ENCODE measurements at places on chromosomes 4 and X.

GRCh38 chr4:72886602-72887001 lies 182.9 kb downstream of the COX18 start:
- no peak for DNase-seq

- DNase-seq: no peak
These were observed 64.4 kb downstream of the RPS6KA6 start for GRCh38 chrX:84123585-84123984.

GRCh38 chr4:17646693-17647092 lies 32.3 kb downstream of the MED28 start:
- DNase-seq: no peak

DNA sequence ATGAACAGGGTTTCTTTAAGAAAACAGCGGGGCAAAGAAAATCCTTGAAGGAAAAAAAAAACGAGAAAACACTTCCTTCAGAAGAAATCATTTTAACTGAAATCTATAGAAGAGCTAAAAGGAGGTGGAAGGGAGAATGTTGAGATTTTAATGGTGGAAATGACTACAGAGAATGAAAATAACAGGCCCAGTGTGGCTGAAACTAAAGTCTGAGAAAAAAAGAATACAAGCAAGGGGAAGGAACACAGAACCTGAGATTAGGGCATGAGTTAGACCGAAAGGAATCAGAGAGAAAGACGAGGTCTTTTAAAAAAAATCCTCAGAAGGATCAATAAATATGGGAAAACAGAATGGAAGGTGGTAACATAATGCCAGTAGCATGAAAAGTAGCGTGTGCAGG lies 1230.0 kb upstream of the TENM3 start:
- no peak for DNase-seq

DNA sequence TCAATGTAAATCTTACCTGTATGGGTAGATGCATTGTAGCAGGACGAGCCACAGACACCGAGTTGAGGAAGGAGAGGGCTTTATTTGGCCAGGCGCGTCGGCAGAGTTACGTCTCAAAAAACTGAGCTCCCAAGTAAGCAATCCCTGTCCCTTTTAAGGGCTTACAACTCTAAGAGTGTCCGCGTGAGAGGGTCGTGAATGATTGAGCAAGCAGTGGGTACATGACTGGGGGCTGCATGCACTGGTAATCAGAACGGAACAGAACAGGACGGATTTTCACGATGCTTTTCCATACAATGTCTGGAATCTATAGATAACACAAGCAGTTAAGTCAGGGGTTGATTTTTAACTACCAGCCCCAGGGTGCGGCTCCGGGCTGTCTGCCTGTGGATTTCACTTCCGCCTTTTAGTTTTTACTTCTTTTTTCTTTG lies 524.9 kb upstream of the HTR2C start:
- DNase-seq: no peak

GRCh38 chr4:21952549-21952948 lies 4.0 kb upstream of the KCNIP4 start:
- DNase-seq: no peak

- DNase-seq: no peak
These were observed 61.4 kb downstream of the HTRA3 start for GRCh38 chr4:8330821-8331574.

- no peak for DNase-seq
These were observed 213.1 kb upstream of the FAT1 start for GRCh38 chr4:186936496-186937375.

- no peak for DNase-seq
These were observed 81.1 kb downstream of the ATP11C start for GRCh38 chrX:139851730-139852129.

DNA sequence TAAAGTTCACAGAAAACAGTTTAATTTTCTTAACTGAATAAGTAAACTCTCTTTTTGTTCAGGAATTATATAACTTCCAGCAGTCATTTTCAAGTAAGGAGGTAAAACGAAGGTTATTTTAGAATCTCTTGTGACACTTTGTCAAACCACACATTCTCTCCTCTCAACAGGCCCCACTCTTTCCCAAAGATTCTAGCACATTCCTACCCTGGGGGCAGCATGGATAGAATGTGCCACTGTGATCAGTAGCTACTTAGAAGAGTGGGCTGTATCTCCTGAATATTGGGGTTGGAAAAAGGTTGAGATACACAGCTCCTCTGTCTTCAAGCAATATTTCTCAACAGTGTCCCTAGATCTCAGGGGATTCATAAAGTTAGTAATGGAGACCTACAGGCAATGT lies 157.6 kb downstream of the EMCN start:
- no peak for DNase-seq

DNA sequence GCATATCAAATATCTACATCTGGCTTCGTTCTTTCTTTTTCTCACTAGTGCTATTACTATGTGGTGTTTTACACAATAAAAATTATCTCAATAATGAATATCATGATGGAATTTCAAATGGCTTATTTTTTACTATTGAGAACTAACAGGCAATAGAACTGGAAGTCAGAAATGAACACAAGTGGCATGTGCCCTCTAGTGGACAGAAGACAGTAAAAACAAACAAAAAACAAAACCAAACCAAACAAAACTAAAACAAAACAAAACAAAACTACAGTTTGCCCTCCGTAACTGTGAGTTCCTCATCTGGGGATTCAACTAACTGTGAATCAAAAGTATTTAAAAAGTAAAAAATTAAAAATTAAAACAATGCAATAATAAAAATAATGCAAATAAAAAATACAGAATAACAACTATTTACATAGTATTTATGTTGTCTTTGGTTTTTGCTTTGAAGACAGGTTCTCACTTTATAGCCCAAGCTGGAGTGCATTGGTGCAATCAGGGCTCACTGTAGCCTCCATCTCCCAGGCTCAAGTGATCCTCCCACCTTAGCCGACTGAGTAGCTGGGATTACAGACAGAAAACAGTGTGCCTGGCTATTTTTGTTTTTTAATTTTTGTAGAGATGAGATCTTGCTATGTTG lies 195.6 kb upstream of the TACR3 start:
- DNase-seq: no peak

GRCh38 chrX:6325437-6325836 lies 96.8 kb upstream of the NLGN4X start:
- no peak for DNase-seq

DNA sequence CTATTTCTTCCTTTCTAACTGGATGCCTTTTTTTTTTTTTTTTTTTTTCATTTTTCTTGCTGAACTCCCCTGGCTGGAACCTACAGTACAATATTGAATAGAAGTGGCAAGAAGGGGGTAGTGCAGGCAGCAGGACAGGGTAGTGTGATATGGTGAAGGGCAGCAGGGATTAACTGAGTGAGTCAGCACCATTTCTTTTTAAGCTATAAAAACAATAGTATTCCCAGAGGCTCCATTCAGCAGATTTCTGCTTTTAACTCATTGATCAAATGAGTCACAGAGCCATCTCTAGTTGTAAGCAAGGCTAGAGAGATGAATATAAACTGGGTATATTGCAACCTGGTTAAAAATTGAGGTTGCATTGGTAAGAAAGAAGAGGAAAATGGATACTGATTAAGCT lies 53.6 kb upstream of the SETD7 start:
- no peak for DNase-seq

DNA sequence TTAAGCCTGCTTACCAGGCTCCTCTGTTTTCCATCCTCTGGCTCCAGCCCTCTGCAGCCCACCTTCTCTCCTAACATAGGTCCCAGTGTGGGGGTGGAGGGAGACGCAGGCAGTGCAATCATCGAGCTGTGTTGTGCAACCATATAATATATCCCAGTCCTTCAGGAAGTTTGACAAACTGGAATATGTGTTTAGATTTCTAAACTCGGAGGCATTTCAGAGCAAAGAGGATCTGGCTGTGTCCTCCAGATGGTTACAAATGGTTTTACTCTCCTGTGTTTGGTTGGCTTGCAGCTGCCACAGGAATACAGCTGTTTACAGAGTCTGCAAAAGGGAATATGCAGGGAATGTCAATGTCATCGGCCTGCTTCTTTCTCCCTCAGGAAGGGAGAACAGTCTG lies 195.3 kb upstream of the LNX1 start:
- no peak for DNase-seq

GRCh38 chrX:19964017-19964710 lies 26.7 kb downstream of the BCLAF3 start:
- no peak for DNase-seq

DNA sequence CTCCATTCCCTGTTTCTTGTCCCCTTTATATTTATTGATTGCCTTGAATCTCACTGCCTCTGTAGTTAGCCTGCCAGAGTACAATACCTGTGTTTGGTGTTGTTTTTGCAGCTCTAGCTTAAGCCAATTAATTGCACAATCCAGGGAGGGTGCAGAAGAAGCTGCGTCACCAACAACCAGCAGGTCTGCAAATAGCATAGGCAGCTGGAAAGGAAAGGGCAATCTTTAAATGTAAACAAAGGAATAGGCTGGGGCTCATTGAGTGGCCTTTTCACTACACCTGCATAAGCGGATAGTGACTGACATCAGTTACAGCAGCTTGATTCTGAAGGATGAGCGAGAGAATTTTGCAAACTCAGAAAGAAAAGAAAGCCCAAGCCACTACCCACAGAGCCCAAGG lies 106.8 kb upstream of the RAI2 start:
- no peak for DNase-seq

- DNase-seq: peak; percentile 58
These were observed 7.6 kb downstream of the DLG3 start for GRCh38 chrX:70452143-70452733.

DNA sequence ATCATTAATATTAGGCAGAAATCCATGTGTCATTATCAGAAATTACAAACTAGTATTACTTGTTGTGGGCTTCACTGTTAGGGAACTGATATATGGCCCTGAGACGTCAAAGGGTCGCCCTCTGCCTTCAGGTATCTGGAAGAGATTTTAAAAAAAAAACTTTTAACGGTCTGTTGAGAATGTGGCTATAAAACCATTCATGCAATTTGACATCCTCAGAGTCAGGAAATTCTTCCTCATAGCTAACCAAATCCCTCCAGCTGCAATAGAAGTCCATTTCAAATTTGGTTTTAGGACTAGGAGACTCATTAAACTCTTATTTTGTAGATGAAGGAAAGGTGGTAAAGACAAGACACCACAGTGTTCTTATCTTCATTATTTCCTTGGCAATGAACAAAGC lies 194.2 kb upstream of the NOCT start:
- no peak for DNase-seq

DNA sequence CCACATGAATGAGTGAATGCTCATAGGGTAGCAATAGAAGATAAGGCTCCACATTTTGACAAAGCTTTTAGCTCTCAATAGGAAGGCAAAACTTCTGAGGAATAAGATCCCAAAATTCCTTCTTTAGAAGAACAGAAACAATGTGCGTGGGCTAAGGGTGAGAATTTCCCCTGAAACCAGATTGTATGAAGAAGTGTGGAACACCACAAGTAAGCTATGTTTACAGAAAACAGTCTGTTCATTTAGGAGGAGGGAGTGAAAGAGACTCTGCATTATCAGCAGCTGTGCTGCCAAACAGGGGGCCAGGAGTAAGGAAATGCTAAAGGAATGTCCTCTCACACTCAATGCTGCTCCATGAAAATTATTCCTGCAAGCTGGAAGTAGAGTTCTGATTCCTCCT lies 851.6 kb downstream of the CENPC start:
- no peak for DNase-seq

- DNase-seq: peak; percentile 25
These were observed 2.0 kb upstream of the TMPRSS11D start for GRCh38 chr4:67885762-67886161.

- DNase-seq: no peak
These were observed 297.9 kb downstream of the GPM6A start for GRCh38 chr4:175514174-175514573.

- DNase-seq: no peak
These were observed 124.6 kb downstream of the RAP1GDS1 start for GRCh38 chr4:98385831-98386230.

DNA sequence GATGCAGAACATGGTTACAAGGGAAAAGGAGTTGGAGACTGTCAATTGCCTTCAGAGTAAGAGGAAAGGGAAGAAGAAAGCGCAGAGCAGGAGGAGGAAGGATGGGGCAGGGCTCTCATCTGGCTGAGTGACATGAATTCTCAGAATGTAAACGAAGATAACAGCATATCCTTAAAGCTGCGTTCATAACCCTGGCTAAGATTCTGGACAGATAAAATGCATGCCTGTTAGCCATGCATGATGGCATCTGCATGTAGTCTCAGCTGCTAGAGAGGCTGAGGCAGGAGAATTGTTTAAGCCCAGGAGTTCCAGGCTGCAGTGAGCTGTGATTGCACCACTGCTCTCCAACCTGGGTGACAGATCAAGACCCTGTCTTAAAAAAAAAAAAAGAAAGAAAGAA lies 493.5 kb upstream of the PRKX start:
- no peak for DNase-seq

DNA sequence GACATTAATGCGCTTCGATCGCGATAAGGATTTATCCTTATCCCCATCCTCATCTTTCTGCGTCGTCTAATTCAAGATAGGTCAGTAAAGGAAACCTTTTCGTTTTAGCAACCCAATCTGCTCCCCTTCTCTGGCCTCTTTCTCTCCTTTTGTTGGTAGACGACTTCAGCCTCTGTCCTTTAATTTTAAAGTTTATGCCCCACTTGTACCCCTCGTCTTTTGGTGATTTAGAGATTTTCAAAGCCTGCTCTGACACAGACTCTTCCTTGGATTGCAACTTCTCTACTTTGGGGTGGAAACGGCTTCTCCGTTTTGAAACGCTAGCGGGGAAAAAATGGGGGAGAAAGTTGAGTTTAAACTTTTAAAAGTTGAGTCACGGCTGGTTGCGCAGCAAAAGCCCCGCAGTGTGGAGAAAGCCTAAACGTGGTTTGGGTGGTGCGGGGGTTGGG lies 528 bp upstream of the FGF2 start:
- DNase-seq: no peak

DNA sequence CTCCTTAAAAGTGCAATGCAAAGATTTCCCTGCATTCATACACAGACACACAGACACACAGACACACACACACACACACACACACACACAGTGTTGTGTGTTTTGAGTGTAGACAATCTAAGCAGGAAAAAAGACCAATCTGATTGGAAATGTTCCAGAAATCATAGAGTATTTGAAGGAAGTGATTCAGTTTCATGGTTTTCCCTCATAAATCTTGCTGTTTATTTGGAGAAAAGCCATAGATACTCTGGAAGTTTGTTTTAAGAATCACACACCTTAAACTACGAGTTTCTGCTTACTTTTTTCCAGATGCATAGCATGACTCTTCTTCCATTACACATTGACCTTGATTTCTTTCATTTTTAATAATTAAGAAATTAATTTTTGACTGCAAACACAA lies 298.5 kb upstream of the BMP3 start:
- DNase-seq: no peak

GRCh38 chr4:93475730-93476129 lies 352.8 kb upstream of the ATOH1 start:
- DNase-seq: no peak

GRCh38 chr4:189499696-189500095 lies 441.0 kb upstream of the FRG1 start:
- no peak for DNase-seq

DNA sequence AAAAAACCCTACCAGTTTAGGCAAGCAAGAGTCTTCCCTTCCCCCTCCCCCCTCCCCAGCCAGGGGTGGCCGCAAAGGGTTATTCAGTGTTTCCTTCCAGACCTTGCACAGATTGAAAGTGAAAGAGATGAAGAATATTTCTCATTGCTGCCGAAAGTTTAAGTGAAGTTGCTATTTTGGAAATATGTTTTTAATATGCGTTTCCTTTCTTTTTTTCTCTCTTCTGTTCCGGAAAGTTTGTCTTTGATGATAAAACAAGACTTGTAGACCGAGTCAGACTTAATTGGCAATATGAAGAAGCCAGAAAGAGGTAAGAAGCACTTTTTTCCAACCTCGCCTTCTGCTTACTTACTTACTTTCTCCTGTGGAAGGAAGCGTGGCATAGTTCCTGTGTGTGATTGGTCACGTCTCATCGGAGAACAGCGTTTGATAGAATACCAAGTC lies 58.5 kb upstream of the CLCN4 start:
- peak; percentile 72 for DNase-seq

GRCh38 chr4:173174594-173175012 lies 6.0 kb downstream of the GALNT7 start:
- DNase-seq: no peak
